ENCODE measurements at places on chromosomes 3 and 15.
A peak's percentile ranks its signal among the peaks of the same experiment; 100 is the strongest.

DNA sequence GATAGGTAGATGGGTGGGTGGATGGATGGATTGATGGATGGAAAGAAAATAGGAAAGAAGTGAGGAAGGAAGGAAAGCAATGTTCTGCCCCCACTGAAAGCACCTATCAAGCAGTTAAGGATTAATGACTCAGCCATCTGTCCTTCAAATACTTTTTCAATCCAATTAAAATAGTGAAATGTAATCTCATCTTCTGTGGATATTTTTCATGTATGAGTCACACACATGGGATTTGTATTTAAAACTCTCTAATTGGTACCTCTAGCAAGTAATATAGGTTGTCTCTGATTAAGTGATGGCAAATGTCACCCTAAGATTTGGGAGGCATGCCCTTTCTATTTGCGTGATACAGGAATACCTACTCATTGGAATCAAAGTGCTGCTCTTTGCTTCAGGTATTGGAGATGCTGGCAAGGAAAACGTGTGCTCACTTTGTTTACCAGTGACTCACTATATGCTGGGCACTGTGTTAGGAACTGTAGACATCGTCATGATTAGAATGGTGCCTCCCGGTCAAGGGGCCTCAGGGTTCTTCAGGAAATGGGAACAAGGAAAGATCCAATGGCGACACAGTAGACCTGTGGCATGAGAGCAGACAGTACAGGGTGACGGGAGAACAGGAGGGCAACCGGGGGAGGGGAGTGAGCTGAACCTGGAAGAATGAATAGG, 230.1 kb downstream of the CLSTN2 start:
- no peak for DNase-seq

DNA sequence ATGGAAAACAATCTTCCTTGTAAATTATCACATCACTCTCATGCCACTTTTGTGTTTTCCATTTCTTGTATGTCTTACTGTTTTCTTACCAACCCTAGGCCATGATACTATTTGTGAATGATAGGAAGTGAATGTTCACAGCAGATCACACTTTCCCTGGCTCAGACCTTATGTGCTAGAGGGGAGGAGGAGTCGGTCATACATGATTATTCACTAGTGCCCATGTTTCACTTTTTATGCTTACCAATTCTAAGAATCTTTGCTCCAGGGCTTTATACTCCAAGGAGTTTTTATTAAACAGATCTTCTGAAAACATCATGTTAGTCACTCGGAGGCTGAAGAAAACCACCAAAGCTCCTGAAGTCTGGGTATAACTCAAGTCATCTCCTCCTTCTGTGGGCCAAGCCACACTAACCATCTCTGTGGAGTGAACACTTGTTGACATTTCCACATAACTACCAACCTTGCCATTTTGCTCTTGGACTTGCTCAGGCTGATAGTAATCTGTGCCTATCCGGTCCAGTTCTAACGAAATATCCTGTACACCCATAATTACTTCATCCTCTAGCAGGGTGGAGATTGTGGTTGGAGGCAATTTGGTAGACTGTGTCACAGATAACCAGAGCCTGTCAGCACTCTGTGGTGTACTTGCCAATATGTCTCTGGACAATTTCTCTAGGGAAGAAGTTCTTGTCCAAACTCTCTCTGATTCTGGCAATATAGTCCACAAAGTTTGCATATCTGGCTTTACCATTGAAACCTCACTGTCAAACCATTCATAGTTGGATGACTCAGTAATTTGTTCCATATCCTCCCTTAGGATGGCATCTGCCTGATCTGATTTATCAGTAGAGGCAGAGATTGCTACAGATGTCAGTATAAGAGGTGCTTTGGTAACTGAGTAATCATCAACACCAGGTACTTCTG, 76.8 kb downstream of the IMPG2 start:
- no peak for DNase-seq

DNA sequence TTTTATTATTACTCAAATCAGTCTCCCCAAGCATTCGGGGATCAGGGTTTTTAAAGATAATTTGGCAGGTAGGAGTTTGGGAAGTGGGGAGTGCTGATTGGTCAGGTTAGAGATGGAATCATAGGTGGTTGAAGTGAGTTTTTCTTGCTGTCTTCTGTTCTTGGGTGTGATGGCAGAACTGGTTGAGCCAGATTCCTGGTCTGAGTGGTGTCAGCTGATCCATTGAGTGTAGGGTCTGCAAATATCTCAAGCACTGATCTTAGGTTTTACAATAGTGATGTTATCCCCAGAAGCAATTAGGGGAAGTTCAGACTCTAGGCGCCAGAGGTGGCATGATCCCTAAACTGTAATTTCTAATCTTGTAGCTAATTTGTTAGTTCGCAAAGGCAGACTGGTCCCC, 20.6 kb upstream of the TRANK1 start:
- peak; percentile 73 for DNase-seq

DNA sequence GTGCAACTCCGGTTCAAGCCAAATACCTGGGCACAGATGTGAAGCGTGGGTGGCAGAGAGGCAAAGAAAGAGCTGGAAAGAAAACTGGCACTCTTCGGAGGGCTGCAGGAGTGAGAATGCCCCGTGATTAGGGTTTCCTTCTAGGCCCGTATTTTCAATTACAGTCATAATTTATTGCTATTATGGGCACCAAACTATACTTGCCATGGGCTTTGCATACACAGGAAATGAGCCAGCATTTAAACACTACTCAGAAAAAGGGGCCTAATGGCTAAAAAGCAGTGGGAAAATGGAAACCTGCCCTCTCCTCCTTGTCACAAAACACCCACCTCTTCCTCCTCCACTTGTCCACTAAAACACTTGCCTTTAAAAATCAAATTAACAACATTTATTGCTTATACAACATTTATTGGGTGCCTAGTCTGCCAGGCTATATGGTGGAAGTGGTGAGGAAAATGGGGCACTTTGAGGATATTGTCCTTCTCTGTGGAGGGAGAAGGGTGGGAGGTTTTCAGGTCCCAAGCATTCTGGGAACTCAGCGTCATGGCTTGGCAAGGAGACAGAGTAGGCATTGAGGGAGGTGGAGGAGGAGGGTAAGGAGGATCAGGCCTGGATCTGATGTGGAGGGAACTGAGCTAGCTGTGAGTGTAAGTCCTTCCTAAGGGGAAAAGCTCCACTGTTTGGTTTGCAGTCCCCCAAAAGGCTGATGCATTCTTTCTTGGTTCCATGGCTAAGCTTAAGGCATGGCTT, 160.9 kb downstream of the SLCO3A1 start:
- DNase-seq, result no peak

- DNase-seq, result no peak
Measured at GRCh38 chr15:64133623-64134344, 17.7 kb upstream of the SNX22 start.

GRCh38 chr3:50574444-50574831, 5.1 kb downstream of the HEMK1 start:
- no peak for DNase-seq

DNA sequence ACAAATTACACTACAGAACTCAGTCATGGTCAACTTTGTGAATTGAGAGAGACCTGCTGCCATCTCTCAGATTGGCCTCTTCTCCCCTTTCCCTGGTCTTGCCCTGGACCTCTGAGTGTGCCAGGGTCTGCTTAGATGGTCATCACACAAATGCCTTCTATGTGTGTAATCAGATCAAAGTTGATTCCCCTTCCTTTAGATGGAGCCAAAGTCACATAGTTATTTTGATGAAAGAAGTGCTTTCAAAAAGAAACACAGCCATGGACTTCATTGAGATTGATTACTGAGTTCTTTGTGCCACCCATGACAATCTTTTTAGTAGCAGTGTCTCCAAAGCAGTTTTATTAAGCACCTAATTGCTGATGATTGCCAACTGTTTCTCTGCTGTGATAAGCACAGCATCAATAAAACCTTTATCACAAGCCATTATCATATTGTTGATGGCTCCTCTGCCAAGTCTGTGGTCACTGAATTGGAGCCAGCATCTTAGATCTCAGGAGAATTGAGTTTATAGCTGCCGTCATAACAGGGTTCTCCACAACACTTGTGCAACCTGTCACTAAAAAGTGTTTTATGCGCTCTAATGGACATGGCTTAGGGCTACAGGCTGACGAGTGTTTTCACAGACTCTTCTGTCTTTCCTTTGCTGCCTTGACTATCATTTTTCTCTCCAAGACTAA, 149.7 kb upstream of the NUDT16 start:
- DNase-seq, result peak; percentile 73

- no peak for DNase-seq
Measured at GRCh38 chr15:100259266-100259665, 82.5 kb downstream of the ADAMTS17 start.

- no peak for DNase-seq
Measured at GRCh38 chr3:70108546-70108945, 109.0 kb downstream of the SAMMSON start.

DNA sequence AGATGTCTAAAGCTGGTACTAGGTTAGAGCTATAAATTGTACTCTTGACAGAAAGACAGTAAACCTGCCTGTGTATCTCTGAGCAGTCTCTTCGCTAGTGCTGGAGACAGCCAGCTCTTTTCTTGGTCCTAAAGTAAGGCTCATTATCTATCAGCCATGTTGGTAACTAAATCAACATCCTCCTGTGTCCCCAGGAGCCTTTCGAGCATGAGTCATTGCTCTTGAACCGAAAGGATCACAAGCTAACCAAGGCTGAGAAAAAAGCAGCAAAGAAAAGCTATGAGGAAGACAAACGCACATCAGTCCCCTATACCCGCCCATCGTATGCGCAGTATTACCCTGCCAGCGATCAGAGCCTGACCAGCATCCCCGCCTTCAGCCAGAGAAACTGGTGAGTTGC, 25.0 kb upstream of the TEX264 start:
- DNase-seq, result no peak

GRCh38 chr15:41811432-41812195, 16.3 kb upstream of the JMJD7 start:
- DNase-seq, result peak; percentile 41

GRCh38 chr15:80159811-80160569, 7.2 kb downstream of the FAH start:
- DNase-seq, result no peak

DNA sequence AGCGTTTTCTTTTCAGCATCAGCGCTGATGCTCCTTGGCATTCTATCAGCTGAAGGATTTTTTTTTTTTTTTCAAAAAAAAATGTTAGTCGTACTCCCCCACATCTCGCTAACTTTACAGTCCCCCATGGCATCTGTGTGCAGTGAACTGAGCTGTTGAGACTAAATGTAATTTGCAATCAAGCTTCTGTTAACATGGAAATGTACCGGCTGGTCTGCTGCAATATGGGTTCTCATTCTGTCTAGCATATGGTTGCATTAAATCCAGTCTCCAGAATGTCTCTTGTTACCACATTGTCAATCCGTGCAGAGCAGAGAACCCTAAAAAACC, 32.2 kb upstream of the TPRG1 start:
- no peak for DNase-seq

DNA sequence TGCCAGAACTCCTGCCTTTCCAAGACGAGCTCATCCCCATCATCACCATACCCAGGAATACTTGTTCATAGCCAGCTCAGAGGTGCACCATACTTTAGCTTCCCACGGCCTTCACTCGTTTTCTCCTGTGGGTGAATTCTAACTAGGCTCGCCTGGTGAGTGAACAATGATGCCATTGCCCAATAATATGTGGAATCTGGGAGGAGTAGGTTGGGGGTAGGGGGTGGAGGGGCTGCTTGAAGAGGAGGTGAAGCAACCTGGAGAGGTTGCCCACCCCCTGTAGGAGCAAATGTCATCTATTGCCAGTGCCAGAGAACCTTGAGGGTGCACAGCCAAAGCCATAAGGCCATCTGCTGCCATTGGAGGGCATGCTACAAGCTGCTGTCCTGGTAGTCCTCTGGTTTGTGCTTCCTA, 592 bp upstream of the ZNF445 start:
- no peak for DNase-seq

DNA sequence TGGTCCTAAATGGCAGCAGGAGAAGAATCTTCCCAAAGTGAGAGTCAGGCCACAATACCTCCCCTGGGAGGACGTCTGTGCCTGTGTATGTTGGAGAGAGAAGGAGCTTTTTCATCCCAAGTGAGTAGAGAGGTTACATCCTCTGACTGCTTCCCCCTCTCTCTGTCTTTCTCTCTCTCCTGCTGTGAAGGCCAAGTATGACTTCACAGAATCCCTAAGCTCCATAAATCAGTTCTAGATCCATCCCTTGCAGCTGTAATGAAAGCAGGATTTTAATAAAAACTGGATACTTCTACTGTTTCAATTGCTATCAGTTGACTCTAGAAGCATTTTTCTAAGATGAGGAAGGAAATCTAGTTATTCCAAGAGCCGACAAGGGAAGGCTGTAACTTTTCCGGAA, 389.1 kb upstream of the PROK2 start:
- DNase-seq, result no peak

DNA sequence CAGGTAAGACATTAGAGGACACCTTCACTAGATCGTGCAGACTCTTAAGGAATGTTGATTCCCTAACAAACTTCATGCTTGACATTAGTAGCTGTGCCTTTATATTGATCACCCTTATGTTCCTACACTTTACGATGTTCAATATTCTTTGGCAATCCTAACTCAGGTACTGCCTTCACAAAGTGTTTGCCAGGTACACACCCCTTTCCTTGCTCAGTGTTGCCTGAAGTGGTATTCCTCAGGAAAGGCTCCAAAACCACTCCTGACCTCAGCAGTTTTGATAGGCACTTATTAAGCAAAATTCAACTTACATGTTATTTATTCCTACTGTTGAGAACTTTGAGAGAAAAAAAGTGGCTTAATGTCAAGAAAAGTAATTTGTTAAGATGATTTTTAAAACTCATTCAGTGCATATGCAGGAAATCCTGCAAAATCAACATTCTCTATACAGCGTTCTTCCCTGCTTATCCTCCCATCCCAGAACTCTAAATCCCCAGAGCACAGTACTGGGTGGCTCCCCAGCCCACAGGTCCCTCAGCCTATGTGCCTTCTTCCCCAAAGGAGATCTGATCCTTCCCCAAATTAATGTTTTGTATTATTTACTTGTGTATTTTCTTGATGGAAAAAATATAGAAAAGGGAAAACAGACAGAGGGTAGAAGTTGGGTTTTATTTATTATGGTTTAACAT, 260.7 kb downstream of the MECOM start:
- no peak for DNase-seq

GRCh38 chr15:49063402-49064280, 17.4 kb upstream of the SECISBP2L start:
- DNase-seq, result no peak

- no peak for DNase-seq
Measured at GRCh38 chr15:37550360-37551024, 383.9 kb upstream of the TMCO5A start.

GRCh38 chr3:182135056-182135455, 423.3 kb downstream of the SOX2 start:
- DNase-seq, result no peak
